Cardiac muscle cell (in vitro differentiated cells and primary cell): ENCODE measurements at places on chromosomes 11 and 22. TPM values are rescaled to one million over a fixed set of nuclear protein-coding genes. Genes with fewer than 3 reads are reported as not detected.

DNA sequence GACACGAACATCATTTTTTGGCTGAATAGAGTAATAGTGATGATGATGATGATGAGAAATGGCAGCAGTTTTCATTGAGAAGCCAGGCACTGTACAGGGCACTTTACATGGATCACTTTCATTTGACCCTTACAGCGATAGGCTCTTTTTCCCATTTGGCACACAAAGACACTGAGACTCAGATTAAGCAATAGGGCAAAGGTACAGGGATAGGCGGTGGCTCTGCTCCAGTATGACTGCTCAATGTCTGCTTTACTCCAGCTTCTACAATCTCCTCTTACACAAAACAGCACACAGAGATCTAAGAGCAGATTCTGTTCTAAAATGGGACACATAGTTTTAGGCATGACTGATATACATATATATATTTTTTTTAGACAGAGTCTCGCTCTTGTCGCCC, 40.6 kb downstream of the MPPED2 start:
- DNase-seq, result no peak

DNA sequence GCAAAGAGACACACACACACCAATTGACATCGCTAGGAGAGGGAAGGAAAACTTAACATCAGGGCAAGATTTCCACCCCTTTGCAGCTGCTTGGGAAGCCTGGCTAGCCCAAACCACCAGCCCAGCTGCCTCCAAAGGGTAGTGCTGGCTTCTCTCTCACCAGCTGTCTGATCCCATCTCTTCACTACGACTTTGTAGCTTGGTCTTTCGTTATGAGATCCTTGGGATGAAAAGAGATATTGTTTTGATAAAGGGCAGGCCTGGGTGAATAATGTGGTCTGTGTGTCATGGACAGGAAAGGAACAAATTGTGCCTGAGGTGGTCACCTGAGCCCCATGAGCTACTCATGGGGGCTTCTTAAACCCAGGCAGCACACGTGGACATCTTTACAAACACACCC, 101.9 kb downstream of the ARL14EP start:
- DNase-seq, result no peak

DNA sequence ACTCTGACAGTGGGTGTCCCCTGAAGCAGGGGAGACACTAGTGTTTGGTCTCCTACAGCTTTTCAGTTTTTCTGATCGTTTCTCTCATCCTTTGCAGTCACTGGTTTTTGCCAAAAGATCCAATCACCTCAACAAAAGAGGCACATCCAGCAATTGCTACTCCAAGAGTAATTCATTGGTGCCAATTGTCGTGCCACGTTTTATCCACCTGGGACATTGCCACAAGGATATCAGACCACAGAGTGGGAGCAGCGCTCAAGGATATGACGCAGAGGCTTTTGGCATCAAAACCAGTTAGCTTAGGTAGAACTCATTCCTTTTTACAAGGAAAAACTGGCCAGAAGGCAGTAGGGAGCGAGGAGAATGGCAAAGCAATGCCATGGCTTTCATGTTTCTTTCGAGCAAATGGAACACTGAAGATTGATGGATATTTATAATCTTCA, 40.9 kb upstream of the BLID start:
- peak; percentile 84 for DNase-seq

GRCh38 chr11:66264914-66265313, 3.5 kb upstream of the RAB1B start:
- no peak for DNase-seq

ZNHIT2 gene
- 22.6 and 31.8 TPM in 2 replicates for total RNA-seq

DNA sequence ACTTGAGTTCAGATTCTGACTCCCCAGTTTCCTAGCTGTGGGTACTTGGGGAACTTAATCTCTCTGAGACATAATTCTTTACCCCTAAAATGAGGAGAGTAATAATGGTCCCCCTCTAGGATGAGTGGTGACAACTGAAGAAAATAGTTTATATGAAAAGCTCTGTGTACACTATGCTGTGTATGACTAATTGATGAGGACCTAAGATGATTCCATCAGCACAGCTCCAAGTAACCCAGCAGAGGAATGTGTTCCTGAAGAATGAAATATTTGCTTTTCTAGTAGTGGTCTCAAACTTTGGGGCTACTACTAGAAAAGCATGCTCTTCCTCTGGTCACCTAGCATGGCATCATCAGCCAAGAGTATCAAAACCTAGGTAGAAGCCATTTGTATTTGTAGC, 217.3 kb upstream of the NARS2 start:
- DNase-seq, result no peak

DNA sequence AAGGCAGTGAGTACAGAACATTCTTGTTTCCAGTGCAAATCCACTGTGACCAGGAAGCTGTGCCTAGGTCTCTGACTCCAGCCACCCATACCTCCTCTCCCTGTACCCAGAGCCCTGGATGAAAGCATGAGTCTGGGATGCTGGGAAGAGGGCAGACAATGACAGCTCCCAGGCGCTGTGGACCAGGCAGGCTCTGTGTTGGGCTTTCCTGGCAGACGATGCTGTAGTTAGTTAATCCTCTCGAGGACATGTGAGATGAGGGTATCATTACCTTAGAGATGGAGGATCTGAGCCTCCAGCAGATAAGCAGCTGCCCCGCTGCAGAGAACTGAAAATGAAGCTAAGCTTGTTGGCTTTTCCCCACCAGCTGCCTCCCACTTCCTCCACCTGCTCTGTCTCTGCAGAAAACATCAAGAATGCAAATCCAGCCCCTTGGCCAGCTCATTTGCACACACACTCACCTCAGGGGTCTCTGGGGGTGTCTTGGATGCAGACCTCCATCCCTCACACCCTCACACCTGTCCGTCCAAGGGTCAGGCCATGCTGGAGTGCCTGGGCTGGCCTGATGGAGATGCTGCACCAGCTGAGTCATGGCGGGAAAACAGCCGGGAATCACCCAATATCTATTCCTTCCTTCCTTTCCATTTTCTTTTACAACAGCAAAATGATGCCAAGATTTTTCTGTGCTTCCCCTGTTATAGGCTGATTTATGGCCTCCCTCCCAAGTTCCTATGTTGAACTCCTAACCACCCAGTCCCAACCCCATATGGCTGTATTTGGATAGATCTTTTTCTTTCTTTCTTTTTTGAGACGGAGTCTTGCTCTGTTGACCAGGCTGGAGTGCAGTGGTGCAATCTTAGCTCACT, 94.9 kb upstream of the SEPTIN5 start:
- DNase-seq, result no peak

- DNase-seq, result no peak
Measured at GRCh38 chr11:2807025-2807681, 78.4 kb downstream of the CDKN1C start.

CARNS1 gene
- total RNA-seq, result 1.4 and 1.6 TPM in 2 replicates

DNA sequence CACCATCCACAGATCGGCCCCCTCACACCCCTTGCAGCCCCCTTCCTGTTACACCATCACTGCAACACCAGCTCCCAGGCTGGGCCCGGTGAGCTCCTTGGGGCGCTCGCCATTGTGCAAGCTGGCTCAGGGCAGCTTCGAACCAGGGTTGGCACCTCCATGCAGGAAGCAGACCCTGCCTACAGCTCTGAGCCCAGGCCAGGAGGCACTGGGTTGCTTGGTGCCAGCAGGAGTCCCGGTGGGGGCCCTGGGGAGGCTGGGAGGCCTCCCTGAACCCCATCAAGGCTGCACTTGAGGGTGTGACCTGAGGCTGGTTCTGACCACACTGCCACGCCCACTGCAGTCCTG, 417.1 kb downstream of the CTTN start:
- no peak for DNase-seq

- no peak for DNase-seq
Measured at GRCh38 chr11:706957-707816, 1.2 kb downstream of the EPS8L2 start.

GRCh38 chr11:14587258-14587657, 56.3 kb upstream of the PDE3B start:
- DNase-seq, result peak; percentile 42
